ENCODE measurements at places on chromosomes 1 and 21.

GRCh38 chr1:248359415-248359814 is 2.0 kb upstream of the OR2T4 start:
- no peak for DNase-seq

DNA sequence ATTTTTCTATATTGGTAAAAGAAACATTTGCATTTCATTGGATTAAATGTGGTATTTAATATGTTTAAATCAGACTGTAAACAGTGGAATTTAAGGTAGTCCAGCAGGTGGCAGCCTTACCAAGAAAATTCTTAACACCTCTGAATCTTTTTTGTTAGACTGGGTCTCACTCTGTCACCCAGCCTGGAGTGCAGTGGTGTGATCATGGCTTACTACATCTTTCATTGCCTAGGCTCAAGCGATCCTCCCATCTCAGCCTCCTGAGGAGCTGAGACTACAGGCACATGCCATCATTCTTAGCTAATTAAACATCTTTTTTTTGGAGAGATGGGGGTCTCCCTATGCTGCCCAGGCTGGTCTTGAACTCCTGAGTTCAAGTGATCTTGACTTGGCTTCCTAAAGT is 98.8 kb downstream of the RABGAP1L start:
- DNase-seq = no peak

- DNase-seq = no peak
These were observed 49.3 kb downstream of the CD34 start for GRCh38 chr1:207861442-207862177.

GRCh38 chr1:2174348-2175054 is 20.1 kb downstream of the FAAP20 start:
- DNase-seq = no peak

- DNase-seq = no peak
These were observed 8.3 kb downstream of the WARS2 start for GRCh38 chr1:119132179-119132578.

- no peak for DNase-seq
These were observed 15.1 kb upstream of the AIM2 start for GRCh38 chr1:159091607-159092031.

- no peak for DNase-seq
These were observed 1017.6 kb downstream of the KCNT2 start for GRCh38 chr1:195590649-195591048.

DNA sequence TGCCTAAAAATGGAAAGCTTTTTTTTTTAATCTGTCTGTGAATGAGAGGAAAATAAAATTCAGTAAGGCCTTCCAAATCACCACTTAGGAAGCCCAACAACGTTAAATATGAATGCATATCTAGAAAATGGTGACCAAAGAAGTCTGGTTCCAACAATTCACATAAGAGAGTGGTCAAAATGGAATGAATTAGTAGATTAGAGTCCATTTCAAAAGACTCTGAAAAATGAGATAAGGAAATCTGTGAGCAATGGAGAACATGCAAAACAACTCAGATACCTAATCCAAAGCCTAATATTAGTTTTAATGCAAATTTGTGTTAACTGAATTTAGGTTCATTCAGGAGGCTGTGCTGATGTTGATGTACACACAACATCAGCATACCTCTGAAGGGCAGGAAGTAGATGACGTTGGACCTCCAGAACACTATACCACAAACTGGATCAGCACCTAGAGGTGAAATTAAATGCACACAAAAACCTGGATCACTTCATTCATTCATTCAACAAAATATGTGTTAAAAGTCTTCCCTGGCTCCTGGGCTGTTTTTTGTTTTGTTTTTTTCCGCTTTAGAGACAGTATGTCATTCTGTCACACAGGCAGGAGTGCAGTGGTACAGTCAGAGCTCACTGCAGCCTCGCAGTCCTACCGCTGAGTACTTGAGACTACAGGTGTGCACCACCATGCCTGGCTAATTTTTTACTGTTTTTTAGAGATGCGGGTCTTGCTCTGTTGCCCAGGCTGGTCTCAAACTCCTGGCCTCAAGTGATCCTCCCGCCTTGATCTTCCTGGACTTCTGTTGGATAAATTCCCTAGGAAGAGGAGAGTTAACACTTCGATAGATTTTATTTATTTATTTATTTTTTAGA is 4.9 kb upstream of the BRWD1 start:
- DNase-seq = no peak

GRCh38 chr1:206890125-206891060 is 6.8 kb upstream of the IL24 start:
- DNase-seq = no peak

DNA sequence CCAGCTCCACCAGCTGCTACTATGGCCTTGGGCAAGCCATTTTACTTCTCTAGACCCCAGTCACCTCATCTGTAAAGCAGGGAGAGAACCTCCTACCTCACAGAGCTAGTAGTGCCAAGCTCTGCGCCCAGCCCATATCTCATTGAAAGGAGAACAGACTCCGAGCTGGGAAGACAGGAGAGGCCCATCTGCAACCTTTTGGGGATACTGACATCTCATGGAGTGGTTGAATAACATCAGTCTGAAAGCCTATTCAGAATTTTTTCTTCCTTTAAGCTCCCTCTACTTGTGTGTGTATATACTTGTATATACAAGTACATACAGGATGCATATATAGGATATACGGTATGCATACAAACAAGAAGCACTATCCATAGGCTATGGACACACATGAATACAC is 279.5 kb upstream of the POU3F1 start:
- no peak for DNase-seq

DNA sequence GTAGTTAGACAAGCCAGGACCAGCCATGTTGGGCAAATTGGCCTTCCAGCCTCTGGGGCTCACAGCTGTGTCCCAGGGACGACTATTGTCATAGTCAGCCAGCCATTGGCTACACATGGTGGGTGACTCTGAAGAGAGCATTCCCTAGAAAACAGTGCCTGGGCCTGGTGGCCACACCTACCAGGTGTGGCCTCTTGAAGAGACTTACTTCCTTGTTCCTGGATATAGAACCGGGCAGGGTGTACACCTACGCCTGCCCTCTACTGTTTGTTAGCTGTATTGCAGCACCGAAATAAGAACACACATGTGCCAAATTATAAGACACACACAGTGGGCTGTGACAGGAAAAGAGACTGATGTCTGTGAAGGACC is 134.6 kb upstream of the ARHGEF16 start:
- DNase-seq = no peak

- DNase-seq = no peak
These were observed 85.5 kb downstream of the OBSCN start for GRCh38 chr1:228293393-228293792.

GRCh38 chr1:179297105-179297378 is 3.4 kb downstream of the SOAT1 start:
- no peak for DNase-seq

- DNase-seq = no peak
These were observed 522.3 kb downstream of the COL11A1 start for GRCh38 chr1:102586022-102586421.

DNA sequence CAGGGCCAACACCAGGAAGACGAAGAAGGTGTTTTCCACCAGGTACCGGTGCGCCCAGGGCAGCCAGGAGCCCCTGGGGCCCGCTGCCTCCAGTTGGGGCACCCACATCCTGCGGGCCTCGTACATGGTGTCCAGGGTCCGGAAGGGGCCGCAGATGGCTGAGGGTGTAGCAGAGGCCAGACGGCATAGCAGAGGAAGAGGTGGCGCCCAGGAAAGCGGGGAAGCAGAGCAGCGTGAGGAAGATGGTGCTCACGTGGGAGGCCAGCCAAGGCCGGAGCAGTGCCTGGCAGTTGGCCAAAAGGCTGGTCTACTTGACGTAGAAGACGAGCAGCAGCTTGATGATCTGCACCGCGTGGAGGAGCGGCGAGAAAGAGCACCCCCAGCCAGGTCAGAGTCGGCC is 40.4 kb downstream of the ZNF691 start:
- no peak for DNase-seq

DNA sequence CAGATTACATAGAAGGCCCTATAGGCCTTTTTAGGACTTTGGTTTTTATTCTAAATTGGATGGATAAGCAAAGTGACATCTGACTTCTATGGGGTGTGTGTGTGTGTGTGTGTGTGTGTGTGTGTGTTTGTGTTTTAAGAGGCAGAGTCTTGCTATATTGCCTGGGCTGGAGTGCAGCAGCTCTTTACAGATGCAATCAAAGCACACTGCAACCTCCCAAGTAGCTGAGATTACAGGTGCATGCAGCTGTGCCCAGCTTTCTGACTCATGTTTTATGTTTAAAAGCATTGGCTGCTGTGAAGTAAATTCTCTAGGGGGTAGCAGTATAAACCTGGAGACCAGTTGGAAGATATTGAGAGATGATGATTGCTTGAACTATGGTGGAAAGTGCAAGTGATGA is 12.4 kb upstream of the EVI5 start:
- DNase-seq = no peak

DNA sequence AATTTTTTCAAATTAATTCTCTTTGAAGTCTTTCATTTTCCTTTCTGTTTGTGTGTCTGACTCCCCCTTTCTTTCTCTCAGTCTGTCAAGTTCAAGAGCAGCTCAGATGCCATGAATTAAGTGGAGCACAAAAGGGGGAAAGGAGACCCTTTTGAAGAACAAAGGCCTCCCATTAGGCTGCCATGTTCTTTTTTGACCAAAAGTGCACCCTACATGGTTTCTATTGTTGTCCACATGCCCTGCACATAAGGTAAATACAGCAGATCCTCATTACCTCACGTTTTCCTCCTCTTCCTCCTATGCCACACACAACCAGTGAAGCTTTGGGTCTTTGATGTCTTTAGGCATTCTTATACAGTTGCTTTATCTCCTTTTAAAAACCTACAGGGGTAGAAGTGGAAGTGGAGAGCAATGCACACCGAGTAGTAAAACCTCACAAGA is 47.7 kb downstream of the POU2F1 start:
- DNase-seq = no peak

GRCh38 chr1:223056802-223057201 is 86.2 kb downstream of the TLR5 start:
- DNase-seq = no peak

Measured in activated CD8-positive, alpha-beta memory T cell treated with anti-CD3 and anti-CD28 coated beads for 1 hour (primary cell).